Stimulated activated CD4-positive, alpha-beta T cell treated with anti-CD3 and anti-CD28 coated beads, TNF-alpha, amount 100 ng/mL, for 1 hour (primary cell): ENCODE measurements at places on chromosomes 1 and 21.

- no peak for DNase-seq
These were observed 132.2 kb downstream of the PTGER3 start for GRCh38 chr1:70915258-70916033.

- DNase-seq = no peak
These were observed 18.1 kb upstream of the PDZK1IP1 start for GRCh38 chr1:47207803-47208373.

DNA sequence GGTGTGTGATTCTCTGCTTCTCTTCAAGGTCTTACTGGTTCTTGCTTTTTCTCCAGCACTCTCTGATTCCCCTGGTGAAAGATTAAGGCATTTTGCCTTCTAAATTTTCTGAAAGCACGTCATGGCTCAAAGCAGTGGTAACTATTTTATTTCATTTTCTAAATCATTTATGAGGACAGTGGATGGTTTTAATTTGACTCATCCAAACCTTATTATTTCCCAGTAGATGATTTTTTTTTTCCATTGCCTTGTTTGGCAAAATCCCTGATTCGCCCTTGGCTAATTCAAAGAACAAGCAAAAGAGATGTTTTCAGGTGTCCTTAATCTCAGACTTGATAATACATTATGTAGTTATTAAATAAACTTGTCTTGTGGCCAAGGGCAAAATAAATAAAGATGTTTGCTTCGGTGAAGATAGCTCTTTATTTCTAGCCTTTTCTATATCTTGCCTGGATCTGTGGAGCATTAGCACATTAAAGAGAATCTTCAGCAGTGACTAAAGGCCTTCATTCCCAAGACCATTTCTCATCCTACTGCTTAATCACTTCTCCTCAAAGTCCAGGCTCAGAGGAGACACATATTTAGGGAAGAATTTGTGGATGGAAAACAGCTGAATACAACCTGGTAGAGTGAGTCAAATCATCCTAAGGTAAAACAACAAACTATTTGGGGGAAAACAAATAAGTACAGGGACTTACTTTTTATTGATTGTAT is 359.8 kb downstream of the DUSP10 start:
- DNase-seq = no peak

- no peak for DNase-seq
These were observed 19.9 kb downstream of the RPL5 start for GRCh38 chr1:92851729-92852128.

DNA sequence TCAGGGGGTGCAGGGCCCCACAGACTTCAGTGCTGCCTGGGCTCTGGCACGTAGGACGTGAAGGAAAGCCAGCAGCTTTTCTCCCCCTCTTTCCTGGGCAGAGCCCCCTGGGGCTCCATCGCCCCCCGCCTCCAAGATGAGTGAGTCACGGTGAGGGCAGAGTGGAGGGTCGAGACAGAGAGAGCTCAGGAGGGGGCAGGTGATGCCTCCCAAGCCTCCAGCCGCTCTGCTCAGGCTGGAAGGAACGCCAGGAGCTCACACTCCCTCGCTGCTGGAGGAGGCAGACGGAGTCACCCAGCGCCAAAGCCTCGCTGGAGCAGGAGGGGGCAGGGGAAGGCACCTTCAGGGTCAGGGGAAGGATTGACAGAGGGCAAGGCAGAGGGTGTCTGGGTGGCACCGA is 119.5 kb downstream of the CASZ1 start:
- DNase-seq = no peak

- DNase-seq = no peak
These were observed 3.2 kb downstream of the PPP1R12B start for GRCh38 chr1:202351725-202352124.

GRCh38 chr1:228862542-228863505 is 127.5 kb downstream of the RHOU start:
- DNase-seq = no peak

DNA sequence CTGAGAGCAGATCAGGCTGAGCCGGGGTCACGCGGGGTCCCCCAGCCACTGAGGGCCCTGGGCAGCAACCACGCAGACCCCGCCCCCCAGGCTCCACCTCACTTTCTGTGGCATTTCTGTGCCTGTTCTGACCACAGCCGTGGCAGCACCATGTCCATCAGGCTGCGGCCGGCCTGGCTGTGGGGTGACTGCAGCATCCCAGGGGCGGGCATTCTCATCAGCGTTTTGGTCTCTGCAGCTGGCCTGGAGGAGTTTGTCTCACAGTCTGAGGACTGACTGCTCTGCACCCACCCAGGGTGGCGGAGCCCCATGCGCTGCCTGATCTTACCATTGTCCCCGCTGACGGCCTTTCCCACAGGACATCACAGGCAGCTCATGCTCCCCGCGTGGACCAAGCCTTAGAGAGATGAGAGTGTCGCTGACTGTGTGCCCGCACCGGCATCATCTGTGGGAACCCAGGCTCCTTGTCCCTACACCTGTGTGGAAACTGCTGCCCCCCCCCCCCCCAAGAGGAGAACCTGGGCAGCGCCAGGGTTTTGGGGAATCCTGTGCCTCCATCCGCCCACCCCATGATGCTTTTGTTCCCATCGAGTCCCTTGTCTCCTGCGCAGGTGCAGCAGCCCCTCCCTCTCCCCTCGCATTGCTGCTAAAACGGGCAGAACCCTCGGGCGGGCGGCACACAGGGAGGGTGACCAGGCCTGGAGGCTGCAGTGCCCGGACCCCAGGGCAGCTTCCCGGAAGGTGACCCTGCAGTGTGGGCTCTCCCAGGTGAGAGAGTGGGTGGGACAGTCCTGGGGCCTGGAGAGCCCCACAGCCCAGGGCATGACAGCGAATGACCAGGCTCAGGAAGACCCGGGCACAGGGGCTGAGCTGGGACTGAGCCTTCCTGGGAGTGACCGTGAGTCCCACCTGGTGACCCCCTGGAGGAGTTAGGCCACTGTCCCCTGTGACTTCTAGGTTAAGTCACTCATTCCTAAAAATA is 1.8 kb downstream of the KRTAP10-1 start:
- DNase-seq = no peak

GRCh38 chr1:205043866-205044265 is 854 bp downstream of the CNTN2 start:
- DNase-seq = no peak

- DNase-seq = no peak
These were observed 18.9 kb upstream of the BTG2 start for GRCh38 chr1:203286161-203286984.

DNA sequence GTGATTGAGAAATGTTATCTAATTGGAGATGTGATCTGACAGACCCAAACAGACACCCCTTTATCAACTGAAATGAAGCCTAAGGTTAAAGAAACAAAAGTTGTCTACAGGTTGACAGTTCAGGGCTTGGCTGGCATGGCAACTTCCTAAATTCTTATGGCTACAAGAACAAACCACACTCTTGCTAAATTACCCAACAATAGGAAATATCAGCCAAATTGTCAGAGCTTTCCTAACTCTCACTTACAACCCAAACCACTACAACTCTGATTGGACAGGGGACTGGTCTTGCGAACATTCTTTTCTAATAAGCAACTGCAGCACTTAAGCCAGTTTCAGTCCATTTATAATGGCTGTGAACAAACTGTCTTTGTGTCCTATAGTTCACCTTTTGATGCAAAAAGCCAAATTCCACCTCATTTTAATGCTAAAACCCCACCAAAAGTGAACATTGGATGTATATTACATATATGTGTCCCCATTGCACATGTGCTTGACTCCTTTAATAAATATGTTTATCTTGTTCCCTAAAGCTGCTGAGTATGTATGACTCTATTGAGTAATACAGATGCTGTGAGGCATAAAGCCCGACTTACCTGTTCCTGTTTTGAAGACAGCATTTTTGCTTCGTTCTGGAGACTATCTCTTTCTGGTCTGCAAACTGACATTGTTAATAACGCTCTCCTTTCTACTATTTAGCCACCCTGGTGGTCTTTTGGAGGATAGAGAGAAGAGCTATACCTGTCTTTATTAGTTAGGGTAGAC is 101.3 kb upstream of the HMCN1 start:
- DNase-seq = no peak

DNA sequence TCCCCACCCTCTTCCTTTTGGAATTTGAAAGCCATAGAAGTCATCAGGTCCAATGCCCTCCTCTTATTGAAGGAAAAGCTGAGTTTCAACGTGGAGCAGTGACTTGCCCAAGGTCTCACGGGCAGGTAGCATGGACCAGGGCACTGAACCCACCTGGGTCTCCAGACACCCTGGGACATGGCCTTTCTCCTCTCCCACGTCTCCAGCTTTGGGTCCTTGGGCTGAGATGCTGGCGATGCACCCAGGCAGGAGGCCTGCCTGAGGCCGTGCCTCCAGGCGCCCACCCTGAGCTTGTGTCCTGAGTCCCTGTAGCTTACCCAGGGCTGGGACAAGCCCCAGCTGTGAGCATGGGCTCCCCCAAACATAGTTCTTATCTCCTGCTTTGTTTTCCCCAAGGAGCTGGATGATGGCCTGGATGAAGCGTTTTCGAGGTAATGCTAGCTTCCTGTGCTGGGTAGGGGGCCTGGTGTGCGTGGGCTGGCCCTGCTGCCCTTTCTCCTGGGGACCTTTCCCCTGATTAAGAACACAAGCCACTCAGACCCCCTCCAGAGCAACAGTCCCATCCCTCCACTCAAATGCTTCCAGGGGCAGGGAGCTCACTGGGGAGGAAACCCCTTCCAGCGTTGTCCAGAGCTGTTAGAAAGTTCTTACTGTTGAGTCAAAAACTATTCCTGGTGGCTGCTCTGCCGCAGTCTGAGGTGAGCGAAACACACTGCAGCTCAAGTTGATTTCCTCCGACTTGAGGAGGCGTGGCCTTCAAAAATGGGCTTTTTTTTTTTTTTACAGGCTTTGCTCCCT is 21.6 kb downstream of the LDLRAP1 start:
- no peak for DNase-seq

GRCh38 chr21:26491663-26492062 is 81.4 kb downstream of the CYYR1 start:
- no peak for DNase-seq

DNA sequence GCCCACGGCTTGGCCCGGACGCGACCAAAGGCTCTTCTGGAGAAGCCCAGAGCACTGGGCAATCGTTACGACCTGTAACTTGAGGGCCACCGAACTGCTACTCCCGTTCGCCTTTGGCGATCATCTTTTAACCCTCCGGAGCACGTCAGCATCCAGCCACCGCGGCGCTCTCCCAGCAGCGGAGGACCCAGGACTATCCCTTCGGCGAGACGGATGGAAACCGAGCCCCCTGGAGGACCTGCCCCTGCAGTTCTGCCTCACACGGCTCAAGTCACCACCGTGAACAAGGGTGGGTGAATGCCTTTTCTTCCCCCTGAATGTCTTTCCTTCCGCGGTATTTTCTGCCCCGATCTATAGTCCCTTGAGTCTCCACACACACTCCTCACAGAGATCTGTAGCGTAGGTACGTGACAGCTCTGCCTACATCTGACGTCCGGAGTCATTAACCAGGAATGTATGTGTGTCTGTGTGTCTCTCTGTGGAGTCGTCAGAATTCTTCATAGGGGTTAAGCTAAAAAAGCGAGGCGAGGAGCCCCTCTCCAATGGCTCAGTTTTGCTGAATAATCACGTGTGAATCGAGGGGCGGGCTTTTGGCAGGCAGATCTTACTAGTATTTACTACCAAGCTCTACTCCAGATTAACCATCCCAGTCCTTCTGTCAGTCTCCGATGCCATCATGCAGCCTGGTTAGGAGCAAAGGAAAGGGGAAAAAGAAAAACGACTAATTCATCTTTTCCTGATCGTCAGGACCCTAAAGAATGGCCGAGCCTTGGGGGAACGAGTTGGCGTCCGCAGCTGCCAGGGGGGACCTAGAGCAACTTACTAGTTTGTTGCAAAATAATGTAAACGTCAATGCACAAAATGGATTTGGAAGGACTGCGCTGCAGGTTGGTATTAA is at the start of gene CDKN2C:
TSS of gene CDKN2C (plus strand) at position 635 of the 898 bp plus-strand sequence. CDS start at position 759, 124 bp downstream.
- no peak for DNase-seq

DNA sequence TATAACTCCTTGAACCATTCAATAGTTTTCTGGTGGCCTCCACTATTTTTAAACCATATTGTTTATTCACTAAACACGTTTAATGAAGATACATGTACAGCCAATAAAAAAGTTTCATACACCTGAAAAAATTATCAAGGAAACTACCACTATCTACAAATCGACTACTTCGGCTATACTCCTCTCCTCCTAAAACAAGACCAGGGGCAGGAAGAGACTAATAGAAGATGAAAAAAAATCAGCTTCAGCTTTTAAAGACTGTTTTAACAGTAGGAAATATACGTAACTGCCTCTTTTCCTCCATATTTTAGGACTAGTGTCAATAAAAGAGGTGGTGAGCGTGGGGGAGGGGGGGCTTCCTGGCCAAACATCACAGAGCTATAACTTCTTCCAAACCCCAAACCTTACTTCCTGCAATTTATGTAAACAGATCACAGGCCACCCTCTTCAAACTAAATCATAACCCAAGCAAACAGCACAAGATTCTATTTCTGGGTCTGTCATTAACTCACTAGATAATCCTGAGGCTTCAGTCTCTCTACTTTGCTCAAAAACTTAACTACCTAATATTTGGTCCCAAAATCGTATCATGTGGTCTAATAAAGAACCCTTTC is 15.1 kb downstream of the FOXJ3 start:
- DNase-seq = no peak

DNA sequence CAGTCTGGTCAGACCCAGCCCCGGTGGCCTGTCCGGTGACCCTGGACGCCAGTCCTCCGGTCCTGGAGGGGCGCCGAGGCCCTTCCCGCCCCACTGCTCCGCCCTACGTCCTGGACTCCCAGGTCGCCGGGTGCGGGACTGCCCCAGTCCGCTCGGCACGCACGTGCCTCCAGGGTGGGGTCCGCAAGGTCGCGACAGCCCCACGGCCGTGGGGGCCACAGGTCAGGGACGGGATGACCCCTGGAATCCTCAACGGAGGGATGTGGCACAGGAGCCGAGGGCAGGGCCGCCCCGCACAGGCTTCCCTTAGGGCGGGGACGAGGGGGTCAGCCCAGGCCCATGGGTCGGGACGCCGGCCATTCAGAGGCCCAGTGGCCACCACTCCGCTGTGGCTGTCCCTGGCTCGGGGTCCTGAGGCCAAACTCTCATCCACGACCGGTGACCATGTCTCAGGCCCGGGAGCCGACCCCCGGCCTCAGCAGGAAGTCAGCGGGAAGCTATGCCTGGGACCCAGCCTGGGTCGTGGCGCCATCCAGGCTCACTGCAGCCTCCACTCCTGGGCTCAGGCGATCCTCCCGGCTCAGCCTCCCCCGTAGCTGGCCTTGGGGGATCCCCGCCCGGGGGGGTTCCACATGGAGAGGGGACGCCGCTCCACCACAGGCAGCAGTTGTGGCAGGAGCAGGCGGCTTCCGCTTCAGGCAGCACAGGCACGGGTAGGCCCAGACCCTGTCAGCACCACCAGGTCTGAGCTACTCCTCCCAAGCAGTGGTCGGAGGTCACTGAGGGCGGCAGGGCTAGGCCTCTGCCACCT is 599 bp upstream of the TMEM240 start:
- no peak for DNase-seq

DNA sequence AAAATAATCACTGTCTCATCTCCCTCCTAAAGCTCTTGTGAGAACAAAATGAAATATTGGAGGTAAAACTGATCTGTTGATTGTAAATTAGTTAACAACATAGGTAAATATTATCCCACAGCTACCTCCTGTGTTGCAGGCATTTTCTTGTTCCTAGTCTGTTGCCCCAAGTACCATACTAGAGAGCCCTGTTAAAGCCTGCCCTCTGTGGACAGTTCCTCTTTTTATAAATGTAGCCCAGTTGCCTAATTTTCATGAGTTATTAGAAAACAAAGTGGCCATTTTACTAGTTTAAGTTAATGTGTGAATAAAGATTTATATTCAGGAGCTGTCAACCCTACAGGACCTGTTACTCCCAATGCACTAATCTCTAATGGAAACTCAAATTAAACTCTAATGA is 180.0 kb upstream of the KCND3 start:
- no peak for DNase-seq
